ENCODE measurements at places on chromosomes 2 and 18.

- no peak for DNase-seq
Observed at GRCh38 chr2:237754182-237754581, 44.4 kb upstream of the RBM44 start.

DNA sequence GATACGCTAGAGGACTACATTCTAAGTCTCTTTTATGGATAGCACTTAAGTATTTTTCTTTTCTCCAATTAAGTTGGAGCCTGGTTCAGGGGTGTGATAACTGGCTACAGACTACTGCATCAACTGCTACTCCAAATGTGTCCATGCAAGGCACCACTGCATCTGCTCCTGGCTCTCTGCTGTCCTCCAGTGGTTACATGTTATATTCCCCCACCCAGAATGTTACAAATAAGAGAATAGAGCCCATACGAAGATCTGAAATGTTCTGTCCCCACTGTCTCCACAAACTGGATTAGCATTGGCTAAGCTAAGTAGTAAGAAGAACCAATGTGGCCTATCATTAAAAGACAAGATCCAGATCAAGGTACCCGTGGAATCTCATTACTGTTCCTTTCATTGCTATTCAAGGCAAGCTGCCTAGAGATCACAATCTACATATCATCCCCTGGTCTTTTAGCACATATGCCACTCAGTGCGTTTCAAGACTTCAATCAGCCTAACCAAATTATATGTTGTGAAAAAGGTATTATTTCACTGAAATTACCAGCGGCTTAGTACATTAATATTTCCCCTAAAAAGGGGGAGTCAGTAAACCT is 308.3 kb upstream of the SLC8A1 start:
- DNase-seq: no peak

DNA sequence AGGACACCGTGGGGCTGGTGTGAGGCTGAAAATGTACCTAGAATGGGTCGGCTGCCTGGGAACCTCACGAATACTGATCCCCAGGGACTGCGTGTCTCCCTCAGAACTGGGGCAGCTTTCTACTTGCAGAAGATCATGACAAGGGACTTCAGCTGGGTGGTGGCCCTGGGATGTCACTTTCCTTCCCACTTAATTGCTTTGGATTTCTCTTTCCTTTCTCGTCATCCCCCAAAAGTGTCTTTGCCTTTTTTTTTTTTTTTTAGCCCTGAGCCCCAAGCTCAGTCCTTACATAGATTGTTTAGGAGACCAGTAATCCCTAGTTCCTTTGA is 278.9 kb downstream of the GBX2 start:
- no peak for DNase-seq

DNA sequence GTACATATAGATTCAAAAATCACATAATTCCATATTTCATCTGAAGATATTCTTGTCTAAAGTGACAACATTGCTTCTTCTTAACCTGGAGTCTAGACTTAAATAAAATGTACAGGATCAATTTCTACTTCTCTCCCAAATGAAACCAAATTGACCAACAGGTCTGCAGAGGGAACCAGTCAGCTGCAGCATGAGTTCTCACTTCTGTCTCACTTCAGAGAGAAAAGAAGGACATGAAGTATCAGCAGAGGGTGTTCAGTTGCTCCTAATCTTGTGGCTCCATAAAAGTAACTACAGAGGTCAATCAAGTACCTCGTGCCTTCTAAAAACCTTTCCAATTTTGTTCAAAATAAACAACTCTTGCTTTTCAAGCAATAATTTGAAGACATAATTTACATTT is 47.2 kb upstream of the MAP2 start:
- no peak for DNase-seq

DNA sequence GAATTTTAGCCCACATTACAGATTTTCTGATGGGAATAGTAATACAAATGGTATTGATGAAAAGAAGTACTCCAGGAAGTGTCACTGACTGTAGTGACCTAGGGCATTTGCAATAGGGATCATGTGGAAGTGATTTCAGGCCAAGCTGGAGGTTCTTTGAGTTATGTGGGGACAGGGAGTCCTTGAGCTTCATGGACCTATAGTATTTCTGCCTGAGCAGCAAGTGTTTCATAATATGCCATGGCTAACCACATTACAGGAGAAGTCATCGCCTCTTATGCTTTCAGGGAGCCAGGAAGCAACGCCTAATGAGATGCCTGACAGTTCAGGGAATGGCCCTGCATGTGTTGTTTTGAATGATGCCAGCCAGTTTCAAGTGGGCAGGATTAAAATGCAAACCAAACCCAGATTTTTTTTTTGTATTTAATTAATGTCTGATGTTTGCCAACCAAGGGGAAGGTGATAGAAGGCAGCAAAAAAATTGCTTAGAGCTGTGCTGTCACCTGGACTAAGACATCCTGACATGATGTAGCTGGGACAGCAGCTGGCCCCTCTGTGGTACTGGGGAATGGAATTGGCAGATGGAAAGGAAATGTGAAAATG is 109.5 kb downstream of the RAPGEF4 start:
- DNase-seq: no peak

DNA sequence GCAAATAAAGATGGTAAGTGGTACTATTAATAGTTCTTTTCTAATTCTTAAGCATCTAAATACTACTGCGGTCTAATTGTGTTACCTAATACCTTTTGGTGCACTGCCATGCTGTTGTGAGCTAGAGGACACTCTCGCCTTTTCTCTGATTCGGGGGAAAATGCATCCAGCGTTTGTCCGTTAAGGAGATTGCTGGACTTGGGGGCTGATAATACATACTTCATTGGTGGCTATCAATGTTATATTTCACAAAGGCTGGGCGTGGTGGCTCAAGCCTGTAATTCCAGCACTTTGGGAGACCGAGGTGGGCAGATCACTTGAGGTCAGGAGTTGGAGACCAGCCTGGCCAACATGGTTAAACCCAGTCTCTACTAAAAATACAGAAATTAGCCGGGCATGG is 141.7 kb upstream of the TWIST2 start:
- DNase-seq: no peak

- DNase-seq: peak; percentile 28
Observed at GRCh38 chr2:230781130-230781797, 68.6 kb downstream of the CAB39 start.

Measured in stimulated activated CD8-positive, alpha-beta memory T cell treated with anti-CD3 and anti-CD28 coated beads, Interleukin-15, amount 100 ng/mL, for 4 hours (primary cell).